ENCODE measurements at places on chromosomes 6 and 20.

- no peak for DNase-seq
Observed at GRCh38 chr20:3927486-3928291, 38.5 kb downstream of the PANK2 start.

- no peak for DNase-seq
Observed at GRCh38 chr6:94570581-94570980, 1006.8 kb upstream of the MANEA start.

- DNase-seq, result no peak
Observed at GRCh38 chr6:30283761-30284160, 43.0 kb upstream of the TRIM39 start.

DNA sequence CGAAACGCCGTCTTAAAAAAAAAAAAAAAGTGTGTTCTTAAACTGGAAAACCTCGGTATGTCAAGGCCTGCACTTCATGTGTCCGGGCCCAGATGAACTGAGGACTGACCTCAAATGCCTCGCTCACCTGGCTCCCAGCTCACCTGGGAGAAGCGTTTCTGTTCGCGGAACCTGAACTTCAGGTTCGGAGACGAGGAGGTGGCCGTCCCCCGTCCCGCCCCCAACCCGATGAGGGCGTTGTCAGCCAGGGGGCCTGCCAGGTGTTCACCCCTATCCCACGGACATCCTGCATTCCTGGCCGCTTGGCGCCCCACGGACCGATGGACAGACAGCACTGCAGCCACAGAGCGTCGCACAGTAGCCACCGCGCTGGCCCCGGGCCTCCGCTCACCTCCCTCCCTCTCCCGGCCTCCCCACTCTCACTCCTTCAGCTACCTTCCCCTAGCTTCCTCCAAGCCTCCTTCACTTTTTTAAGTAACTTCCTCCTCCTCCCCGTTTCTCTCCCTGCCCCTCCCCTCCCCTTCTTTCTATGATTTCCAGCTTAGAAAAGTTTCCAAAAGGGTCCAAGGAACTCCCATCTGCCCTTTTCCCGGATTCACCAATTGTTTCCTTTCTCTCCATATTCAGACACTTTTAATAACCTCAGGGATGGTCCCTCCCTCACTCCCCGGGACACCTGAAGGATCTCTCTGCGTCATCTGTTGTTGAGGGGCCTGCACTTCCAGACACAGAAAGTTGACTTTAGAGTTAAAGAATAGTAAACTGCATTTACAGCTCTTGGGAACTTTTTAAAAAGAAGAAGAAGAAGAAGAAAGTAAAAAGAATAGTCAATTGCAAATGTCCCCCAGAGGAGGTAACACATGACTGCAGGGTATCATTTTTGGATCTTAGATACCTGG is 22.7 kb upstream of the MCM3 start:
- DNase-seq, result no peak

GRCh38 chr20:49346682-49347081 is 68.8 kb upstream of the ZNFX1 start:
- no peak for DNase-seq

DNA sequence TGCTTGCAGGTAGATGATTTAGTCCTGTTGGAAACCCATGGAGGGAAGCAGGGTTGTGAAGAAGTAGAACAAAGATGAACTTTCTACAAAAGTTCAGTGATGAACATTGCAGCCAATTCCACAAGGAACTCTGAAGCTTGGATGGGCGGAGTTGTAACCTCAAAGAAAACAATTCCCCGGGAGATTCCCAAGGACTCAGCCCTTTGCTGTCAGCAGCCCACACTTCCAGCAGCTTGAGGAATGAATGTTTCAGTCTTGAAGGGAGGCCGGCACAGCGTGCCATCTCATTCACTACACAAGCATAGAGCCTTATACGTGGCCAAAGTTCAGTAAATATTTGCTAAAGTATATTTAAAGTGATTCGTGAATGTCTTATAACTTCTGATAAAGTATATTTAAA is 269.4 kb downstream of the NKAIN2 start:
- DNase-seq, result no peak

- no peak for DNase-seq
Observed at GRCh38 chr20:64113796-64114355, 6.5 kb upstream of the NPBWR2 start.

GRCh38 chr6:3726421-3726820 is 25.1 kb downstream of the PXDC1 start:
- DNase-seq, result no peak

DNA sequence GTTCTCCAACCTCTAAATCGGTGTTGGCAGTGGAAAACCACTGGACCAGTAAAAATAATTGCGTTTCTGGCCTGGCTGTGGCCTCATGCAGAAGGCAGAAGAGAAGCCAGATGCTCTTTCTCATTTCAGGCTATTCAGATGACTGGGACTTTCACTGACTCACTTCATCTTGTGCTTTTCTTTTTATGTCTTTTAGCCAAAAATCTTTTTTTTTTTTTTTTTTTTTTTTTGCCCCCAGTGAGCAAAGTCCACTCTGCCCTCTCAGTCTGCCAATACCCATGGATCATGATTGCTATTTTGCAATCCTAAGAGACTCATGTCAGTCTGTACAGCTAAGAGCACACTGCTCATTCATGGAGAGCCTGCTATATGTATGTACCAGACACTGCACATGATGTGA is 962.5 kb downstream of the KIF16B start:
- DNase-seq, result no peak

GRCh38 chr20:9515741-9516233 is 1.4 kb downstream of the LAMP5 start:
- DNase-seq, result no peak

DNA sequence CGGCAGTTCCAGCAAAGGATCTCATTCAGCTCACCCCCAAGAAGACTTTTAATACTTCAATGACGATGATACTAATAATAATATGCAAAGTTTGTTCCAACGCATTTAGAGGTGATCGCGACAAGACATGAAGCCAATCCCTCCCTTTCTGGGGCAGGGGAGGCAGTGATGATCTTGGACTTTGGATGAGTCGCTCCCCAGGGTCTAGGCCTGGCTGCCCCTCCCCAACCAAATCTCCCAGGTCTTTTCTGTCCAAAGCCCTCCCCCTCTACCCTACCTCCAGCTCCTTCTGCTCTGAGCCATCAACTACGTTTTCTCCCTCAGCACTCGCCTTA is 33.9 kb downstream of the HLA-A start:
- no peak for DNase-seq

GRCh38 chr20:32263398-32263954 is 14.0 kb upstream of the KIF3B start:
- no peak for DNase-seq

GRCh38 chr6:27168586-27169443 is 78.7 kb upstream of the PRSS16 start:
- DNase-seq, result no peak

DNA sequence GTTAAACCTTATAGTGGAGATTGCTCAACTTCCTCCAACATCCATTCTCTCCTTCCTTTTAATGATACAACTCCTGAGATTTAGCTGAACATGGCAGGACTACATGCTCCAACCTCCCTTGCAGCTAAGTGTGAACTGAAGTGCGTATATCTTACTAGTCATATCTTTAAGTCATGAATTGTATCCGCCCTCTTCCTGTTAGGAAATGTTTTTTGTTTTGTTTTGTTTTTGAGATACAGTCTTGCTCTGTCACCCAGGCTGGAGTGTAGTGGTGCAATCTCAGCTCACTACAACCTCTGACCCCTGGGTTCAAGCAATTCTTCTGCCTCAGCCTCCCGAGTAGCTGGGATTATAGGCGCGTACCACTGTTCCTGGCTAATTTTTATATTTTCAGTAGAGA is 8.8 kb upstream of the OSTM1 start:
- no peak for DNase-seq

GRCh38 chr6:150719099-150719766 is 119.5 kb downstream of the PLEKHG1 start:
- no peak for DNase-seq

DNA sequence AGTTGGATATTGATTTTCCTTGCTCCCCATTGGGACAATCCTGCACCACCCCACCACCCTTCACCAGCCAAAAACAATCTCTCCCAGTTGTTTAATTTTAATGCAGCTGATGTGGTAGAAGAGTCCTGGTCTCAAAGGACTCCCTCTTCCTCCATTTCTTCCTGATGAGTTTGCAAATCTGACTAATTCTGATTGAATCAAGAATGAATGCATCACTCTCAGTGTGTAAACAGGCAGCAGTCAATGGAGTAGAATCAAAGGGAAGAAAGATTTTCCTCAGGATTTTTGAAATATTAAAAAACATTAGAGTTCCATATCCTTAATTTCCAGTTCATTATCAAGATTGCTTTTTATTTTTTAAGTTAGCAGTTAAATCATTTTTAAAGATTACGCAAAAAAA is 54.0 kb downstream of the PLG start:
- no peak for DNase-seq

DNA sequence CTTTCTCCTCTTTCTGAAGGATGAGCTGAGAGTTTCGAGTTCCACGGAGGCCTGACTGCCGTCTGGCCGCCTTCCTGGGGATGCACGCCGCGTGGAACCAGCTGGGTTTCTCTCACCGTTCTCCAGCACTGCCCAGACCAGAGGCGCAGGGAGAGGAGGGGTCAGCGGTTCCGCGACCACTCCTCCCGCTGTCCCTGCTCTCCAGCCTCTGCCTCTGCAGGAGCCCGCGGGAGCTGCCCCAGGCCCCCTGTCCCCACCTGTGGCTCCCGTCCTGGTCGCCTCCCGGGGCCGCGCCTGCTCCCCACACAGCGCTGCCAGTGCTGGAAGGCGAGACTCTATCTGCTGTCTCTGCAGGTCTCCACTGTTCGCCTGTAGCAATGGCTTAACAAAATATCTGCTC is 106.8 kb upstream of the AFDN start:
- DNase-seq, result no peak

GRCh38 chr6:145204301-145204700 is 531.0 kb downstream of the EPM2A start:
- no peak for DNase-seq

DNA sequence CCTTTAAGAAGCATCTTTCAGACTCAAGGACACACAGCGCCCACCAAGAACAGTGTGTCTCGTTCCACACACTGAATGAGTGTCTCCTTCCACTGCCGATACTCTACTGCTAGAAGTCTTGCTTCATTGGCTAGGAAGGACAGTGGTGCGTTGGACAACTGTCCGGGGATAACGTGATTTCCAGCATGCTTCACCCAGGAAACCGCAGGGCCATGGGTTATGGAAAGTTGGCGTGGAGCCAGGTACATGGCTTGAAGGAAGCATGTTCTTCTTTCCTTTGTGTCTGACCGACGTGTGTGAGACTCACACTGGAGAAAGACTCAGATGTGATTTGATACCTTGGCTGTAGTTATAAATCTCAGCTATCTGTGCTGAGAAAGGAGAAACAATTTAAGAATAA is 73.2 kb downstream of the SMOC2 start:
- no peak for DNase-seq

- no peak for DNase-seq
Observed at GRCh38 chr6:163263998-163264661, 150.4 kb upstream of the QKI start.

DNA sequence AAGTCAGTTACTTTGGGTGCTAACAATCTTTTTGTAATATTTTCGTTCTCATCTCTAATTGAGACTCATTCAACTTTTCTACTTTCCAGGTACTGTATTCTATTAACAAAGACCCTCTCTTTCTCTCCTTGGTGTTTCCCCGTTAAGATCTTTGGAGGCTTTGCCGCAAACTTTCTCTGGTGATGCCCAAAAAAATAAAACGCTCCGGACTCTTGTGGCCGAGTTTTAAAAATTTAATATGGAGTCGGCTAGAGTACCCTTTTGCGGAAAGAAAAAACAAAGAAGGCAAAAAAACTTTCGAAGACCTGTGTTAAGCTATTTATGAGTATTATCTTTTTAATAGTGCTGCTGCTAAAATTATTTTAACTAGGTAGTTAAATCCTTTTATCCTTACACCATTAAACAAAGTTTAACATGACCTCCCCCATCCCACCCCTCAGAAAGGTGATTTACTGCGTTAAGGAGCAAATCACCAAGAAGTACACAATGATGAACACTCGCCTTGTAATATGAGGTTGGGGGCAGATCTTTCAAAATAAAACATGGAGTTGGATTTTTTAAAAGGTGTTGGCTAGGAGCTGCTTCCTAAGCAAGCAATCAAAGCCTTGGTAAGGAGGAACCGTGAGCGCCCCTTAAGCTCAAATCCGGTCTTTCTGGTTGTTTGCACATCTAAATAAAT is 10.0 kb downstream of the SIM1 start:
- no peak for DNase-seq

GRCh38 chr6:169075211-169075914 is 178.3 kb downstream of the THBS2 start:
- DNase-seq, result no peak

GRCh38 chr6:82385102-82385501 is 21.5 kb downstream of the TPBG start:
- no peak for DNase-seq

DNA sequence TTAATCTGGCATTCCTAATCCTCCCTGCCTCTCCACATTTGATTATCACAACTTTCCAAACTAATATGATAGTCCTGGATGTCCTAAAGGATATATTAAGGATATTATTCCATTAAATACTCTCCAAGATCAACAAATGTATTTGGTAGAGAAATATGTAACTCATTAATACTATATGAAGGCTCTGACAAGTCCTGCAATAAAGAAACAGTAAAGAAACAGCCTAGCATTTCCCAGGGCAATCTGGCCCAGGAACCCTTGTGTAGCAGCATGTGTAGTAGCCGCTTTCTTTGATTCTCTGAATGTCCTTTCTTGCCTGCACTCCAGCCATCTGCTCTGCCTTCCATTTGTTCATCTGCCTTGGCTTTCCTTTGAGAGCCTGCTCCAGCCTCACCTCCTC is 23.7 kb downstream of the TRAM2 start:
- no peak for DNase-seq

- DNase-seq, result no peak
Observed at GRCh38 chr20:23399568-23400241, 21.6 kb downstream of the NAPB start.

DNA sequence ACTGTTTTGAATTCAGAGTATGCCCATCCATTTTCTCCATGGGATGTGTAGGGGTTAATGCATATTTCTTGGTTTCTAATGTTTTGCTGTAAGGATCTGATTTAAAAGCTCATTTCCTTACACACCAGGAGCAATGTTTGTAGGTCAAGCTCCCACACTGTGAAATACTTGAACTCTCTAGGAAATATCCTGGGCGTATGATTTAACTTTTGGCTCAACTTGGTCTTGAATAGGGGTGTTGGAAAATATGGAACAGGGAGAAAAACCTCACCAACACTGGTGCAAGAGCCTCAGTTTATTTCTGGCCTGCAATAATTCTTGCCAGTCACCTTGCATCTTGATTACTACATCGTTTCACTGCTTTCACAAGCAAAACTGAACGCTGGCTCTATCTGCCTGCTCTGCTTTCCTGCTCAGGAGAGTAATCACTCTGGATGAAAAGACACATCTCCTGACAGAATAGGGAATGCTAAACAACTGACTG is 25.1 kb upstream of the RFPL4B start:
- no peak for DNase-seq

GRCh38 chr6:12733876-12734275 is 17.3 kb downstream of the PHACTR1 start:
- no peak for DNase-seq

GRCh38 chr20:9417665-9418064 is 96.7 kb upstream of the LAMP5 start:
- DNase-seq, result no peak

GRCh38 chr20:20005342-20005741 is 11.8 kb upstream of the NAA20 start:
- DNase-seq, result no peak
